Peyer's patch (tissue), 4 donors: ENCODE measurements at places on chromosomes 2 and 18.

DNA sequence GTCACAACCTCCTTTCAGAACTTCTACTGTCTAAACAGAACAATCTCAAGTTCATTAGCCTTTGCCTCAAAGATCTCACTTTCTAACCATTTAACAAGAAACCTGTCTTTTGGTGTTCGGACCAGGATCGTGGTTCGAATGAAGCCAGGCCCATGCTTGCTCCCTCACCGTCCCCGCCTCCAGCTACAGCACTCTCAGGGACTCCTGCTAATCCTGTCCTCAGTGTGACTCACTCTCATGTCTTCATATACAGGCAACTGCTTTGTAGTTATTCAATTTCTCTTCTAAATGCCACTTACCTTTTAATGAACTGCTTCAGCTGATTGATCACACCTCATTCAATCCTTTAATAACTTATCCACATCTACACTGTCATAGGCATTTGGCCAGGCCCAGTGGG, 15.8 kb downstream of the SERTAD2 start:
- no peak overlapping the region for H3K4me3 ChIP-seq
- no peak overlapping the region for H3K27ac ChIP-seq

GRCh38 chr2:234641086-234641485, 144.2 kb upstream of the ARL4C start:
- H3K4me1 ChIP-seq, result no peaks in the 10 kb centered on the region
- H3K36me3 ChIP-seq, result no peaks in the 10 kb centered on the region
- DNase-seq, result no peak
- no peak overlapping the region for H3K27ac ChIP-seq
- no peak overlapping the region for H3K4me3 ChIP-seq

- no peak overlapping the region for H3K27ac ChIP-seq
- H3K36me3 ChIP-seq, result no peaks in the 10 kb centered on the region
- no peaks in the 10 kb centered on the region for H3K4me1 ChIP-seq
- H3K4me3 ChIP-seq, result no peak overlapping the region
- DNase-seq, result no peak
- no peaks in the 10 kb centered on the region for H3K27me3 ChIP-seq
Observed at GRCh38 chr18:76456018-76456750, 38.9 kb downstream of the ZNF516 start.

DNA sequence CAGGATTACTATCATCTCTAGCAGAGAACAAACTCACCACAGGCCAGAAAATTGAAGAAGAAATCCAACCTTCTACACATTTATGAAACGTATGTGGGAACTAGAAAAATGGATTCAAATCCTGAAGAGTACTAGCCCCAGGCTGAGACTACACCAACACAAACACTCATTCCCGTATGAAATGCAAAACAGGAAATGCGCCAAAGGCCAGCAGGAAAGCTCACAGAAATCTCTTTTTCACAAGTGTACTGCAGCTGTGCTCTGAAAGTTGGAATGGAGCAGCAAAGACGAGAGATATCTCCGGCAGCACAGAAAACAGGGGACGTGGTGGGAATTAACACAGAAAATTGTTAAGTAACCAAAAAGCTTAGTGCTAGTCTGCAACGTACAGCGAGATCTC, 913.5 kb downstream of the TDRD15 start:
- no peaks in the 10 kb centered on the region for H3K36me3 ChIP-seq
- no peak overlapping the region for H3K27ac ChIP-seq
- H3K4me1 ChIP-seq, result no peaks in the 10 kb centered on the region
- H3K4me3 ChIP-seq, result no peak overlapping the region
